Hematopoietic multipotent progenitor cell treated with erythropoietin and hydrocortisone succinate and interleukin-3 and kit ligand, for 8 days (in vitro differentiated cells): ENCODE measurements at places on chromosomes 1 and 21.

DNA sequence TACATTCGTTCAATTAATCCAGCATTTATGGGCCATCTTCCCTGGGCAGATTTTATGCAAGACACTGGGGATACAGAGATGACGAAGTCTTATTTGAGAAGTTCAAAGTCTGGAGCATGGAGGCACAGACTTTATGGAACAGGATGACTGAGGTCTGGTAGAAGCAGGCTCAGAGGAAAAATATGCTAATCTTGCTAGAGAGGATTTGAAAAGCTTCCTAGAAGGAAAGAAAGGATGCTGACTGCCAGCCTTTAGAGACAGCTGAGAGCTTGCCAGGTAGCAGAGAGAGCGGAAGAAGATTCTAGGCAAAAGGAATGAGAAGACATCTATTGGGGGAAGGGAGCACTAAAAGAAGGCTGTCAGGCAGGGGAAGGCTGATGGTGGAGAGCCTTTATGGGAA lies 75.5 kb upstream of the ATP5PO start:
- no peak for DNase-seq

DNA sequence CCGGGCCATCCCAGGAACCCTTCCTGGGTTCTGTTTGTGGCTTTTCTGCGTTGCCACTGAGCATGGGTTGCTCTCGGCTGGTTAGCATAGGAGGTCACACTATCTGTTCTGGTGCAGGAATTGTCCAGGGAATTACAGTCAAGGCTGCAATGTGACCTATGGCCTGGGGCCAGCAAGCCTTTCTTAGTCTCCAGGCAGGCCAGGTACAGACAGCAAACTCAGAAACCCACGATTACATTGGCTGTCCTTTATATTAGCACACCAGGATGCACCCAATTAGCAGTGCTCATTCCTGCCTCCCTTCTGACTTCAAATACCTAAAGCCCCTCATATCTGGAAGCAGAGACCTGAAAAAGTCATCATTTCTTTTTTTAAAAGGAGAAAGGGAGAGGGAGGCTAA lies 55.2 kb downstream of the CD247 start:
- DNase-seq: no peak

GRCh38 chr1:47725000-47725473 lies 272.1 kb downstream of the TRABD2B start:
- no peak for DNase-seq

- no peak for DNase-seq
These were observed 1402.0 kb downstream of the MRPL39 start for GRCh38 chr21:24205319-24205718.

DNA sequence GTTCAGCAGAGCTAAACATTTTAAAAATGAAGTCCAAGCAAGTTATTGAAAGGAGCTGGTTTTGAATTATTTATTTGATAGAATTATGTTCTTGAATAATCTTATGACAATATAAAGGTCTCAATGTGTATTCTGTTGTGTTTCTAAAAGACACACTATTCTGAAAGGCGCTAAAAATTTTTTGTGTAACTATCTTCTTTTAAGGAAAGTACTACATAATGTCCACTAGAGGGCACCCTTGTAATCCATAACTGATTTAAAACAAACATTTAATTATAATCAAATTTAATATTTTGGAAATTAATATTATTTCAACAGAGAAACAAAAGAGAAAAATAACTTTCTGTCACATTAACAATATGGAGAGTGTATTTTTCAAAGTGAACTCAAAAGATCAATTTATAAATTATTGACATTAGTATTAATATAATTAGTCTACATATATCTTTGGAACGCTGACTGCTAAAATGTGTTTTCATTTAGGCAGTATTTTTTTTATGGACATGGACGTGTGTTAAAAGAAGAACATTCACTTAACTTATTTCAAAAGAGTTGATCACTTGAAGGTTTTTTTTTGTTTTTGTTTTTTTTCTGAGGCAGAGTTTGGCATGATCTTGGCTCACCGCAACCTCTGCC lies 248.4 kb downstream of the DENND1B start:
- peak; percentile 57 for DNase-seq

DNA sequence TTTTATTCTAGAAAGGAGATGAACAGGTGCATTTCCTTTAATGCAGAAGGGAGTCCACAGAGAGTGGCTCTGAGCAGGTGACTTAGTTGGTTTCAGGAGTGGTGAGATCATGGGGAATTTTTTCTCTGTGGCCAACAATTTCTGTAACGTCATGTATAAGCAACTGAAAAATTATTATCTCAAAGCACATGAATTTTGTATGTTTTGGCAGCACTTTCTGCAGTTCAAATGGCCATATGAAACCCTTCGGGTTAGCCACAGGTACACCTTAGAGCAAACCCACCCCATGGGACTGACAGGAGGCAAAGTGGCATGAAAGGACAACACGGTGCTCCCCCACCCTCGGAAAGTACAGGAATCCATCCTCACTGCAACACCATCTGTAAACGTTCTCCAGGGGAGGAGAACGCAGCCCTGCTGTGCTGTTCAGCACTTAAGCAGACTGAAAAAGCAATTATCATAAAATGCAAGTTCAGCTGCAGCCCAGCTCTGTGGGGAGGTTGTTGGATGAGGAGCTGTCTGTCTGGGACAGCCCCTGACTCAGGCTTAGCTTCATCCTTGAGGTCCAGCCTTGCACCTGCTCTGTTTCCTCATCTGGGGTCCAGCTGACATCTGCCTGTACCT lies 55.8 kb upstream of the CLDN14 start:
- DNase-seq: no peak
